ENCODE measurements at places on chromosomes 2 and 18. TPM values are rescaled to one million over a fixed set of nuclear protein-coding genes. Genes with fewer than 3 reads are reported as not detected.

OSR1 gene
- total RNA-seq, result 10.8 TPM

ZSWIM2 gene
- not detected for total RNA-seq

RBKS gene
- 1.9 TPM for total RNA-seq

- no peak for DNase-seq
- peaks cover 5% of the 10 kb centered on the region for H3K36me3 ChIP-seq
- H3K27ac ChIP-seq, result no peak overlapping the region
- peaks cover 5% of the 10 kb centered on the region for H3K4me1 ChIP-seq
- H3K27me3 ChIP-seq, result no peaks in the 10 kb centered on the region
Observed at GRCh38 chr2:239052798-239053665, 205.1 kb downstream of the TWIST2 start.

DNA sequence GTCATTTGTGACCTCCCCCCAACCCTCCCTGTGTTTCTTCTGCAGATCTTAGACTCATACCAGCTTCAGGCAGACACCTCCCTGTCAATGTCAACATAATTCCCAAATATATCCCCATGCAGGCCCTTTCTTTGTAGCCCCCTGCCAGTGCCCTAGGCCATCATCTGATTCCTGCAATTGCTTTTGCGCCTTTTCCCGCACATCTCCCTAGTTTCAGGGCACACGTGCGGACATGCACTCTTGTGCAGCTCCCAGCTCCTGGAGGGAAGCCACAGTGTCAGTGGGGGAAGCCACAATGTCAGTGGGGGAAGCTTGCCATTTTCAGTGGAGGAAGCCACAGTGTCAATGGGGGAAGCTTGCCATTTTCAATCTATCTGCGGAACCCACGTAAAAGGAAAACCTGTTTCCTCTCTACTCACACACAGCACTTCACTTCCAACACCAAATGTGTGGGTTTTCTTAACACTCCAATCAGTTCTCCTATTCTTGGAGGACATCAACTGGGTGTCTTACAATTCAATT, 256.4 kb downstream of the ACKR3 start:
- no peak overlapping the region for H3K27ac ChIP-seq
- no peak overlapping the region for H3K4me3 ChIP-seq
- peaks cover 4% of the 10 kb centered on the region for H3K27me3 ChIP-seq
- H3K4me1 ChIP-seq, result no peaks in the 10 kb centered on the region
- no peak for DNase-seq
- H3K36me3 ChIP-seq, result no peaks in the 10 kb centered on the region

DNA sequence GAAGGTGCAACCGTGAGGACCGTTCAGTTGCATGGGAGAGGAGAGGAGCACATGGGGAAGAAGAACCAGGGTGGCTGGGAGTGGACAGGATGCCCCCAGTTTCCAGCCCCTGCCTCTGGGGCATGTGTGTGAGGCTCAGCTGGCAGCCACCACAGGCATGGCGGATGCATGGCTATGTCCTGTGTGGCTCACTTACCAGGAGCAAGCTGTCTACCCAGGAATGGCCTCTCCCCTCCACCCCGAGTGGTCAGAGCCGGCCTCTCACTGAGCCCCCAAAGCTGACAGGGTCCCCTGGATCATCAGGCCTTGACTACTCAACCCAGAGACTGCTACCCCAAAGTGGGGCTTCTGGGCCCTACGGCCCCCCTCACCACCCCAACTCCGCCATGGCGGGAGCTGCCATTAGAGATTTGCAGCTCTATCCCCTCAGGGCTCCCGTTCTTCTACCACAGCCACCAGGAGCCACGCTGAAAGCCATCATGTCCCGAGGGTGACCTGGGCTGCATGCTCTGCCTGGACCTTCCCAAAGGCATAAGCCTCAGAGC, 65.3 kb downstream of the RHOB start:
- H3K27ac ChIP-seq, result no peak overlapping the region
- no peaks in the 10 kb centered on the region for H3K36me3 ChIP-seq
- no peak overlapping the region for H3K4me3 ChIP-seq

- no peaks in the 10 kb centered on the region for H3K27me3 ChIP-seq
- H3K4me1 ChIP-seq, result no peaks in the 10 kb centered on the region
- no peaks in the 10 kb centered on the region for H3K36me3 ChIP-seq
Observed at GRCh38 chr18:35619464-35619863, 37.9 kb downstream of the GALNT1 start.

GRCh38 chr2:78992807-78993517, 32.5 kb upstream of the REG3G start:
- H3K4me1 ChIP-seq, result no peaks in the 10 kb centered on the region
- peaks cover 4% of the 10 kb centered on the region for H3K36me3 ChIP-seq
- no peak overlapping the region for H3K27ac ChIP-seq
- H3K4me3 ChIP-seq, result no peak overlapping the region
- no peaks in the 10 kb centered on the region for H3K27me3 ChIP-seq
- no peak for DNase-seq

GRCh38 chr2:216107320-216107719, 1.8 kb upstream of the XRCC5 start:
- peaks cover 8% of the 10 kb centered on the region for H3K27me3 ChIP-seq
- H3K4me3 ChIP-seq, result no peak overlapping the region
- no peak for DNase-seq
- H3K27ac ChIP-seq, result no peak overlapping the region

All from HFFc6 (cell line).